DND-41 (cell line): ENCODE measurements at places on chromosomes 6 and 20.

- DNase-seq, result no peak
These were observed 88.0 kb downstream of the CLIC5 start for GRCh38 chr6:45927421-45928320.

DNA sequence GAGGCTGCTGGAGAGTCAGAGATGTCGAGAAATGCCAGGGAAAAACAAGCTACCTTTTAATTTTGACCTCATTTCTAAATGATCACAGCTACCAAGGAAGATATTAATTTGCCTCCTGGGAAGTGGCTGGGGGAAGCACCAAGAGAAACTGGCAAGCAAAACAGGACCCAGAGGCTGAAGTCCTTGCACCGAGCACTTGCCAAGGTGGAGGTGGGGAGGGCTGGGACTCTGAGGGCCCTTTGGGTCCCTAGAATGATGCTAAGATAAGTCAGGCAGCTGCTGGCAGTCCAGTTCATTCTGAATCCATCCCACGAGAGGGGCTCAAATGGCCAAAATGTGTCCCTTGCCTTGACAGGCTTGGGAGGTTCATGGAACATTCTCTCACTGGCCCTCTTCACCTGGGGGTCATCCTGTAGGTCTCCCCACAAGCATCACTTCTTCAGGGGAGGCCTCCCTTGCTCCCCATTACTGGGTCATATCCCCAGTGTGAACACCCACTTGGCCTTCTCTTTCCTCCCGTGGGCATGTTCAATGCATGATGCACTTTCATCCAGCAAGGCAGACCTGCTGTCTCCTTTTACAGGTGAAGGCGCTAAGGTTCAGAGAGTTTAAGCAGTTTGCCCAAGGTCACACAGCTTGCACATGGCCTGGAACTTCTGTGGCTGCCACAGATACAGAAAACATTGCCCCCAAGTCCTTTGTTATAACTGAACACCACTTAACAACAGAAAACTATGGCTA, 39.1 kb upstream of the BLCAP start:
- no peak for DNase-seq

- no peak for DNase-seq
These were observed 42.9 kb downstream of the ID4 start for GRCh38 chr6:19880066-19880465.

DNA sequence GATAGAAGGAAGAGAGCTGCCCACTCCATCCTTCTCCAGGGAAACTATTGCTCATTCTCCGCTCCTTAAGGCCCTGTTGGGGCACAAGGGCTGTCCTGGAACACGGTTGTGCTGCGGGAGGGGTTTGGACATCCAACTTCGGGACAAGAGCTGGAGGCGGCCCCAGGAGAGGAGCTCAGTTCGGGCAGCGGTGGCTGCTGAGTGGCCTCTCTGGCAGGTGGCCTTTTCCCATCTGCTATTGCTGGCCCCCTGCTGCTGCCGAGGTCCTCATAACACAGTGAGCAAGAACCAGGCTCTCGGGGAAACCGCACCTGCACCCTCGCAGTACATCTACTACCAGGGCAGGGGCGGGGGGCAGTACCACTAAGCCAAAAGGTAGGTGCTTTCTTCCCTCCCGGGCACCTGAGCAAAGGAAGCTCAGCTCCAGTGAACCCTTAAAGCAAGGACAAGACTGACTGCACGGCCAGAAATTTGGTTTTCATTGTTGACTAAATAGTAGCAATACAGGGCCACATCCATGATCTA, 63.7 kb downstream of the PSMG4 start:
- no peak for DNase-seq
